Left ventricle myocardium inferior (tissue), 1 donor: ENCODE measurements at places on chromosomes 1 and 21.

GRCh38 chr1:183143576-183144315, 42.3 kb upstream of the LAMC2 start:
- no peak for DNase-seq

GRCh38 chr1:14919751-14920150, 233.8 kb upstream of the TMEM51 start:
- no peak for DNase-seq

DNA sequence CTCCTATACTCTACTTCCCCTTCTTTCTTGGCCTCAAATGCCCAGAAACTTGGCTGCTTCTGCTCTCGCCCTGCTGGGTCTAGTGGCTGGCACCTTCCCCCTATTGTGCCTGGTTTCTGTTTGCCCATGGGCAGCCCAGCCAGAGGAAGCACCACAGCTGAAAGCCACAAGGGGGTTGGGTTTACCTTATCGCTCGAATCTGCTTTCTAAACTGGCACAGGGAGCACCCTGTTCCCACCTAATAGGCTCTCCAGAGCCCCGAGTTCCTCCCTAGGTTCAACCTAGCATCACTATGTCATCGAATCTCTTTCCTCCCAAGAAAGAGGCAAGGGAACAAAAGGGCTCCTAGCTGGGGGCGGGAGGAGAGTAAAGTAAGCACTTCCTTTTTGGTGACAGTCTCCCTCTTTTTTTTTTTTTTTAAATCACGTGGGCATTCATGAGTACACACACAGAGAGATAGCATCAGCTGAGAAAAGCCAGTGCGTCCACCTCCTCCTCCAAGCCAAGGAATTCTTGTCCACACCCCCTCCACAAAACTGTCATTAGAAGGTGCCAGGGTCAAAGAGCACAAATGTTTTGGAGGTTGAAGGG, 72.8 kb downstream of the PLEKHA6 start:
- DNase-seq, result no peak

DNA sequence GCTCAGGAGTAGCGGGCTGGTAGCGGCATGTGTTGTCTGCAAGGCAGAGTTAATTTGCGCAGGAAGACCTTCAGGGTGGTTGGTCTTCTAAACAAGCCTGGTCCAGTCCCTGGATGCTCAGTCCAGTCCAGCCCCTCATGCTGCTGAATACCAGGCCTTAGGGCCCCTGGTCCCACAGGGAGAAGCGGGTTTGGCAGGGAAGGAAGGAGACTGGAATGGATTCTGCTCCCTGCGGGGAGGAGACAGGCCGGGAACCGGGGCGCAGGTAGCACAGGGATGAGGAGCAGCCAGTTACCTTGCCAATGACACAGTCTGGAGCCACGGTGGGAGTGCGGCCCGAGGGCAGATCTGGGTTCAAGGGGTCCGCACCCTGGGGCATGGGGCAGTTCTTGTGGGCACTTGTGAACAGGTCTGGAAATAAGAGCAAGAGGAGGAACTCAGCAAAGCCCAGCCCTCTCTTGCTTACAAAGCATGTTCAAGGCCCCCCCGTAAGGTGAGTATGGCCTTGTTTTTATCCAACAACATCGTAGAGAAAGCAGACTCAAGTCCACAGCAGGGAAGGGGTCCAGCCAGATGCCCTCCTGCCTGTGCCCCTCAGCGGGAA, 10.1 kb downstream of the FAM131C start:
- no peak for DNase-seq

GRCh38 chr1:27872059-27872801, at the start of gene THEMIS2:
Gene THEMIS2, plus strand, starts transcription at chr1:27872544. Its CDS starts 28 bp downstream, at chr1:27872572.
- DNase-seq, result peak; percentile 75

DNA sequence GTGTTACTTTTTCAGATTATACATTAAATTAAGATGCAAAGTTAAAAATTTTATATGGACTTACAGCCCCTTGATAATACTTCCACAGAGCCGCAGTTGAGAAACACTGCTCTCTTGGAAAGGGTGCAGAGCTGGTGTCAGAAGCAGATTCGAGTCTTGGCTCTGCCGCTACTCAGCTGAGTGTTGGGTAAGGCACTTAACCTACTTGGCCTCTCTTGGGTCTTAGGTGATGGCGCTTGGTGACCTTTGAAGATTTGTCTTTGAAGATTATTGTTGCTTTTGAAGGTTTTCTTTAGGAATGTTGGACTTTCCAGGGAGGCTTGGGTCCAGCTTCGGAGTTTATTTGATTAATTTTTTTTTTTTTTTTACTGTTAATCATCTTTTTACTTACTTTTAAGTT, 48.5 kb downstream of the CAMTA1 start:
- no peak for DNase-seq

DNA sequence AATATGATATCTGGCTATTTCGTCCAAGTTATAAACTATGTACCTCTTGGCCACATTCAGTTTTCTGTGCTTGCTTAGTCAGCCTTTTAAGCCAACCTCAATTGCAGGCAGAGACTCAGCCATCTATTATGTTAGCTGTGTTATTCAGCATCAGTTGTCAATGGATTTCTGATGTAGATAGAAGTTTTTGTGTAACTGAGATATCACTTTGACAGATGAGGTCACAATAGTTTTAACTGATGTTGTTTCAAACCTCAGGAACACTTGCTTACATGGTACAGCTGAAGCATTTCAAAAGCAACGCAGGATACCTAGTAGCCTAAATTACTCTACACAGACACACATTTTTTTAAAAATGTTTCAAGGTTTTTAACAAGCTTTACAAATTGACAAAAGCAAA, 1478.0 kb downstream of the NCAM2 start:
- DNase-seq, result no peak

- no peak for DNase-seq
Measured at GRCh38 chr1:199265319-199265718, 626.5 kb downstream of the PTPRC start.

DNA sequence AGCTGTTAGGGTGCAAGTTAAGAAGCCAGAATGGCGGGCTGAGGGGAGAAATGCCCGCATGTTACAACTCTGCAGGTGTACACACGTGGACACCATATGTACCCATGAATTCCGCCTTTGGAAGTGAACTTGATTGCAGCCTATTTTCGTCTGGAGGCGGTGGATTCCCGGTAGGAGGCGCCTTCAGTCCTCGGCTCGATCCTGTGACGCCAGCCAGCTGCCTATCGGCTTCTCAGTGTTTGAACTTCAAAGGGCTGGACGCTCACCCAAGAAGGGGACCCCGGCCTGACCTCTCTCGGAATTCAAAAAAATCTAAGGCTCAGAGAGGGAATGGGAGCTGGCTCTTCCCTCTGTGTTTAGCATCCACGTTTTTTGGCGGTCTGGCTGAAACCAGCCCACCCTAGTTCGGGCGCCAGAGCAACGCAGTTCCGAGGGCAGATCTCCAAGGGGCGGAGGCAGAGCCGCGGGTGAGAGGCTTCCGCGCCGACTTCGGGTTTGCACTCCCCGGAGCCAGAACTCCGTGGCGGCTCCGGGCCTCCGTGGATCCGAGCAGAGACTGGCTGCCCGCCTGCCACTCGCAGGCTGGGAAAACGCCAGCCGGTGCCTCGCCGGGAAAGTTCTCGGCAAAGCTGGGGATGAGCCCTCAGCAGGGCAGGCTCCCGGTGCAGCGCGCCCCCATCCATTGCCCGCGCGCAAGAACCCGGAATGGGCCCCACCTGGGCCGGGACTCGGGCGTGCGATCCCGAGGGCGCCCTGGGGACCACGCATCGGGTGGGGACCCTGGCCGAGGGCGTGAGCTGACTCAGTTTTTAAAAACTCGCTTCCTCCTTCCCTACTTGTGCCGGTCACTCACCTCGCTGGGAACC, 996 bp upstream of the TMEM51 start:
- peak; percentile 82 for DNase-seq

DNA sequence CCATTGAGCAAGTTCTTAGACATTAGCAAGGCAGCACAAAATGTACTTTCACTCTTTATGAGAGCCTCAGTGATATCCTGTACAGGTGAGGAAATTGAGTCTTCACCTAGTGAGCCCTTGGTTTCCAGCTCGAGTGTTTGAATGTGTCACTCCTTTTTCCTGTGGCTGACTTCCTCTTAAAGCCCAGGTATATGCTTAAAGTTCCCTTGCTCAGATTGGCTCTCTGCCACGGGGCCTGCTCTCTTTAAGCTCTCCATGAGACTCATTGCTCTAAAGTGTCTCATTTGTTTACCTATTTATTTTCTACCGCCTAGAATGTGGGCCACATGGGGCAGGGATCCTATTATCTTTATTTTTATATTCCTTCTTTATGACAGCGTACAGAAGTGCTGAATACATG, 324.9 kb downstream of the SIPA1L2 start:
- no peak for DNase-seq

GRCh38 chr1:173733912-173734311, 19.1 kb downstream of the KLHL20 start:
- no peak for DNase-seq

- no peak for DNase-seq
Measured at GRCh38 chr1:153428791-153429190, 12.5 kb downstream of the S100A7A start.

DNA sequence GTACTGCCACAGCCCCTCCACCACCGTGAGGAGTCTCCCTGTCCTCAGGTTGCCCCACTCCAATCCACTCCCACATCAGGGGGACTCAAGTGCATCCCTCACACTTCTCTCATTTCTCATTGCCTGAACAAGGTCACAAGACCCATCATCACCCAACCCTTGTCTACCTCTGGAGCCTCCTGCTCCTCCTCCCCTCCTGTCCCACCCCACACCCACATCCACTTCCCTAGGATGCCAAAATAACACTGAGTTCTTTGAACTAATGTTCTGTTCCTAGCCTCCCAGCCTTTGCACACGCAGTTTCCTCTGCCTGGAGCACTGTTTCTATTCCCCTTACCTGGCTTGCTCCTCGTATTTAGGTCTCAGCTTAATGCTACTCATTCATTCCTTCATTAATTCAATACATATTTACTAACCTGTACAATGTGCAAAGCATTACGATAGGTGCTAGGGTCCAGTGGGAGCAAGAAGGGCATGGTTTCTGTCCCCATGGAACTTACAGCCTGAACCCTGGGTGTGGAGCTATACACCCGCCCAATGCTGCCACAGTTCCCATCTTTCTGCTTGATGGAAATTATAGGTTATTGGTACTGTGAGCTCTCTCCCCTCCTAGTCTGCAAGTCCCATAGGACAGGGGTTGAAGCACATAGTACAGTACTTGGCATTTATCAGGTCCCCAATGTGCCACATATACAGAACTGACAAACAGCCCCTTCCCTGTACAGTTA, 96.1 kb upstream of the GRIK3 start:
- DNase-seq, result no peak

GRCh38 chr1:24951337-24951736, 21.3 kb upstream of the RUNX3 start:
- no peak for DNase-seq

- DNase-seq, result no peak
Measured at GRCh38 chr1:150152182-150152536, 2.4 kb downstream of the PLEKHO1 start.

DNA sequence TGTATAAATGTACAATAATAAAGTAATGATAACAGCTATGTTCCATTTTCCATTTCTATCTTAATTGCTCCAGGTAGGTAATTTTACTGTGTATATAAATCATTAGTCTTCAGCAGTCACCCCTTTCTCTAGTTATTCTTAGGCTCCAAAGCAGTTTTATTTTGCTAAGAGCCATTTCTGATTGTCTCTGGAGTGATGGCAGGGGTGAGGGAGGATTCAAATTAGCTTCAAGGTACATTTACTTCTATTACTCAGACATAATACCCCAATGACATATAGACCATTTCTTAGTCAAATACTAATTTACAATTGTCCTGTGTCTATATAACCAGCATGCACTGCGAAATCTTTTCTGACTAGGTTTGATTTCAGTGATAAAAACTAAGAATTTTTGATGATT, 663.4 kb upstream of the PRMT6 start:
- no peak for DNase-seq

DNA sequence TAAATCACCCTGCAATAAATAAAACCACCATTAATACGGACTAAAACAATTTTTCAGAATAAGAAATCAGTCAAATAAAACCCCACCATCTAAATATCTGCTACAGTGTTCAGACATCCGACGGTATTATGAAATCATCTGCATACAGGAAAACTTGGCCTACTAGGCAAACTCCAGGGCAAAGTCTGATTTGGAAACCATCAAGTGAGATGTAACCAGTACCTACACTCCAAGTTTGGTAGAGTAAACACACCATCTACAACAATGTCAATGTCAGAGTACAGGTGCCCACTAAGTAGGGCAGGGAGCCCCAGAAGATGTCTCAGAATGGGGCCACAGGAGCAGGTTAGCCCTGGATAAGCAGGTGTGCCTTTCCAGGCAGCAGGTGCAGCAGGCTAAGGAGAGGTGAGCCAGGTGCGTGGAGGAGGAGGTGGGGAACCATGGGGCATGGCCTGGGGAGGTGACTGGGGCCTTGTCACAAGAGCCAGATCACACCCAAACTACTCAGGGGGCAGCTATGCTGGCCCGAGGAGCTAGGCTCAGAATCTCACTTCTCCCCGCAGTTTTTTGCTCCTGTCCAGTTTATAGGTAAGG, 59.6 kb downstream of the CAPZB start:
- DNase-seq, result no peak

DNA sequence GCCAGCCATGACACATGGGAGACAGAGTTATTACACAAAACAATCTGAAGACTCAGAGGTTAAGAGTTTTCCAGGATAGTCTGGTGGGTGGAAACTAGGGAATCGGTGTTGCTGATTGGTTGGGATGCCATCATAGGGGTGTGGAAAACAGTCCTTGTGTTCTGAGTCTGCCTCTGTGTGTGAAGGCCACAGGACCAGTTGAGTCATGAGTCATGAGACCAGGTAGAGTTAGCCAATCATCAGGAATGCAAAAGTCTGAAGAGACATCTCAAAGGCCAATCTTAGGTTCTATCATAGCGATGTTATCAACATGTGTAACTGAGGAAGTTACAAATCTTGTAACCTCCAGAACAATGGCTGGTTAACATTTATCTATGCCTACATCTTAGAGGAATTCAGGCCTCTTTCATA, 49.7 kb upstream of the NEK7 start:
- no peak for DNase-seq

GRCh38 chr1:211628417-211628816, 47.0 kb downstream of the NEK2 start:
- no peak for DNase-seq

DNA sequence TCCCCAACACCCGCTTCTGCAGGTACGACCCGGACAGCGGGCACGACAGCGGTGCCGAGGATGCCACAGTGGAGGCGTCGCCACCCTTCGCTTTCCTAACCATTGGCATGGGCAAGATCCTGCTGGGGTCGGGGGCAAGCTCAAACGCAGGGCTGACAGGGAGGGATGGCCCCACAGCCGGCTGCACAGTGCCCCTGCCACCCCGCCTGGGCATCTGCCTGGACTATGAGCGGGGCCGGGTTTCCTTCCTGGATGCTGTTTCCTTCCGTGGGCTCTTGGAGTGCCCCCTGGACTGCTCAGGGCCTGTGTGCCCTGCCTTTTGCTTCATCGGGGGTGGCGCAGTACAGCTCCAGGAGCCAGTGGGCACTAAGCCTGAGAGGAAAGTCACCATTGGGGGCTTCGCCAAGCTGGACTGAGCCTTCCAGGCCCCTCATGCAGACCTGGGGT, 10.1 kb downstream of the TRIM46 start:
- DNase-seq, result peak; percentile 12

GRCh38 chr1:118110580-118110979, 74.4 kb downstream of the SPAG17 start:
- no peak for DNase-seq
